ENCODE measurements at places on chromosomes 11 and 22. TPM values are rescaled to one million over a fixed set of nuclear protein-coding genes. Genes with fewer than 3 reads are reported as not detected.

- DNase-seq: no peak
Measured at GRCh38 chr11:35949242-35949641, 5.4 kb downstream of the LDLRAD3 start.

GRCh38 chr22:48851933-48852549 is 975.6 kb downstream of the BRD1 start:
- DNase-seq: no peak

DNA sequence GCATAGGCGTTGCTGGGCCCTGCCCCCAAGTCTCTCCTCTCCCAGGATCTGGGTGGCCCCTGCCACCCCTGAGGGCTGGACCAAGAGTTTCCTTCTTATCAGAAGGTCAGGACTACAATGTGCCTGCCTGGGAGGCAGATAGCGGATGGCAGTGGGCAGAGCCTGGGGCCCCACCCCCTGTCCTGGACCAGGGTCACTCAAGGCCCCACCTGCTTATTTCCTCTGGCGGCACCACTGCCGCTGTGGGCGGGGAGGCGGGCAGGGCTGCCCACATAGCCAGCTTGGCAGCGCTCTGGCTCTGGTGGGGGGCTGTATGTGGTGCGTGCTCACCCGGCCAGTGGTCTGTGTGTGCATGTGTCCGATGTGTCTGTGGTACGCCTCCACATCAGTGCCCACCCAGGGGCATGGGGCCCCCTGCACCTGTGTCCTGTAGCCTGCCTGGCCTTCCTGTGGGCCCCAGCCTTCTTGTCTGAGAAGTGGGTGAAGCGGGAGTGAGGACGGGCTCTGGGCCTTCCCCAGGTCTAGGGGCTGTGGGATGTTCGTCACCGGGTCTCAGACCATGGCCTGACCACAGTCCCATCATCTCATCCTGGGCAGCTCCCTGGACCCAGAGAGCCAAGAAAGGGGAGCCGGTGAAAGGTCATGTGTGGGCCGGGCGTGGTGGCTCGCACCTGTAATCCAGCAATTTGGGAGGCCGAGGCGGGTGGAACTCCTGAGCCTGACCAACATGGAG is 3.0 kb downstream of the GAS2L1 start:
- DNase-seq: peak; percentile 45

DNA sequence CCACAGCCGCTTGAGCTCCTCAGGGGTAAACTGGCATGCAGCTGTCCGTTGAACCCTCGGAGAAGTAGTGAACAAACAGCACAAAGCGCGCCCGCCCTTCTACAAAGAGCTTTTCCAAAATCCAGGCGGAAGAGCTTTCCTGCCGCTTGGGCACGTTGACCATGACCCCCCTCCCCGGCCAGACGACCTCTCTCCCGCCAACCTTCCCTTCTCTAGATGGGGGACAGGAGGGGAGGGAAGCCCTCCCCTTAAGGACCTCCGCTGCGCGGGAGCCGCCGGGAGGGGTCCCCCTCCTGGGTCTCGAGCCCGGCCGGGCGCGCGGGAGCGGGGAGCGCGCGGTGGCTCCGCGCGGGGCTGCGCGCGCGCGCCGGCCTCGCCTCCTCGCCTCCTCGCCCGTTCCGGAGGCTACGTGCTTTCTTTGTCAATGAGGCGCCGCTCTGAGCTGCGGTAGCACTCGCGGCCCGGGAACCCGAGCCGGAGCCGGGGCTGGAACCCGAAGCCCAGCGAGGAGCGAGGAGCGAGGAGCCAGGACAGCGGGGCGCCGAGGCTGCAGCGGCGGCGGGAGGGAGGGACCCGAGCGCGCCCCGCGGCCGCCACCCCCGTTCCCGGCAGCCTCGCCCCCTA is 118.6 kb downstream of the HIPK3 start:
- peak; percentile 50 for DNase-seq

DNA sequence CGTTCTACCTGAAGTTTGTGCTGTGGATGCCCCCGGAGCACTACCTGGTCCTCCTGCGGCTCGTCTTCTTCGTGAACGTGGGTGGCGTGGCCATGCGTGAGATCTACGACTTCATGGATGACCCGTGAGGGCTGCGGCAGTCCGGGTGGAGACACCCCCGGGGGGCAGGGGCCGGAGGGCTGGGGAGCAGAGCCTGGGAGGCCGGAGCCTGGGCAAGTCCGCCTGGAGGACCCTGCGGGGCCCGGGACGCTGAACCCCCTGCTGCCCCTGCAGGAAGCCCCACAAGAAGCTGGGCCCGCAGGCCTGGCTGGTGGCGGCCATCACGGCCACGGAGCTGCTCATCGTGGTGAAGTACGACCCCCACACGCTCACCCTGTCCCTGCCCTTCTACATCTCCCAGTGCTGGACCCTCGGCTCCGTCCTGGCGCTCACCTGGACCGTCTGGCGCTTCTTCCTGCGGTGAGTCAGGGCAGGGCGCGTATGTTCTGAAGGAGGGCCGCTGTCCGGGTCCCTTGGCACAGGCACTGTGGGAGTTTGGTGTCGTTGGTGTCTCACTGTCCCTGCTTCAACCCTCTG is 17.3 kb downstream of the RNH1 start:
- no peak for DNase-seq

- peak; percentile 23 for DNase-seq
Measured at GRCh38 chr11:27699926-27700350, 317 bp downstream of the BDNF start.

DNA sequence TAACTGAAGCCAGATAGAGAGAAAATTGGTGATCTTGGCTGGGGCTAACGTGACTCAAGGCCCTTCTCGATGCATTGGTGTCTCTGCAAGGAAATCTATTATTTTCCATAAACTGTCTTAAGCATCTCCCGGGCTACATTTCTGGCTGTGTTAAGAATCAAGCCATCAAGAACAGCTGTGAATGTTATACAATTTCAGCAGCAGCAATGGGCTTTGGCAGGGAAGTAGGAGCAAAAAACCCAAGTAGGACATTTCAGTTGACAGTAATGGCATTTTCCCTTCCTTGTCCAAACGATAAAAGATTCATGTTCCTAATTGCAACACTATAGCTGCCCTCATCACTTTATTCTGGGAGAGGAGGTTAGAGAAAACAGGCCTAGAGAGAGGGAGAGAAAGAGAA is 335.0 kb downstream of the CADM1 start:
- DNase-seq: no peak

DNA sequence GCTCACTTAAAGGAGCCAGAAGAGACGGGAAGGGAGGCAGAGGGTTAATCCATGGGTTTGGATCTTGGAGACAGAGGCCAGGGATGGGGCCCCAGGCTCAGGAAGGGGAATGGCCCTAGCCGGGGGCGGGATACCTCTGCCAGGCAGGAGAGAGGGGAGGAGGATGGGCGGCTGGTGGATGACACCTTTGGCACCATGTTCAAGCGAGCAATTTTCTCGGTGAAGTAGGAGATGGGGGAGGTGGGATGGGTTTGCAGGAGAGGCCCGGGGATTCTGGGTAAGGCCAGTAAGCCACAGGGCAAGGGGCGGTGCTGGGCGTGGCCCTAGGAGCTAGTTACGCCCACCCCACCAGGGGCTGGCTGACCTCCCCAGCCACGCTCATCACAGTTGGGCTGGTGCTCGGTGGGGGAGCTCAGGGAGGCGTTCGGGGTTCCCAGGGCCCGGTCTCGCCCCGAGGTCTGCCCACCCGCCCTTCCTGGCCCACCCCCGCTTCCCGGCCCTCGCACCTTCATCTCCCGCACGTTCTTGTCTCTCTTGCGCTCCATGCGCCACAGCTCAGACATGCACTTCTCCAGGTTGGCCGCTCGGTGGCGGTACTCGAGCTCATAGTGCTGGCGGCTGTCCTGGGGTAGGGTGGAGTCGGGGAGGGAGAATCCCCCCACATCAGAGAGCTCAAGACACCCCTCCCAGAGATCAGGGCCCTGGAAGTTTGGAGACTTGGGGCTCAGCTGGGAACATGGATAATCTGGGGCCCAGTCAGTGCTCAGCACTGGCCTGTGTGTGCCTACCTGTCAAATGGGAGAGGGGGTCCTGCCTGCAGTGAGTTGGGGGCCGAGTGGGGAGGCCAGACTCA is 12.7 kb downstream of the BAIAP2L2 start:
- no peak for DNase-seq

DNA sequence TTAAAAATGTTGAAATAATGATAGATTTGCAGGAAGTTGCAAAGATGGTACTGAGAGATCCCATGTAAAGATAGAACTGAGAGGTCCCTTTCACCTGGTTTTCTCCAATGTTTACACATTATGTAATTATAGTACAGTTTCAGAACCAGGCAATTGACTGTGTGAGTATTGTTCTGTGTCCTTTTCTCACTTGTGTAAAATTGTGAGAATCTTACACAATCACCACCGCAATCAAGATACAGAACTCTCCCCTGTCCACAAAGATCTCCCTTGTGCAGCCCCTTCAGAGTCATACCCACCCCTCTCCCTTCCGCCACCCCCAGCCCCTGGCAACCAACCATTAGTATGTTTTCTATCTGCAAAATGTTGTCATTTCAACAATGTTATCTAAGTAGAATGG is 119.8 kb upstream of the NAV2 start:
- no peak for DNase-seq

POU2AF3 gene
- total RNA-seq: not detected

MS4A6E gene
- total RNA-seq: not detected

Data from Daoy (cell line).